ENCODE measurements at places on chromosomes 7 and 10. TPM values are rescaled to one million over a fixed set of nuclear protein-coding genes. Genes with fewer than 3 reads are reported as not detected.

Gene TNRC18
- total RNA-seq, result 39.4 TPM

Gene RINT1
- total RNA-seq, result 14.8 TPM

Gene PRLHR
- total RNA-seq, result not detected

Gene LEP
- not detected for total RNA-seq

Gene CTAGE8
- total RNA-seq, result not detected

Gene SEMA3D
- not detected for total RNA-seq

Gene GPR158
- 0.04 TPM for total RNA-seq

Gene AQP1
- 0.40 TPM for total RNA-seq

Gene NAT16
- 0.29 TPM for total RNA-seq

Gene DOCK4
- 4.0 TPM for total RNA-seq

Gene CASTOR2
- 4.3 TPM for total RNA-seq

Gene ABCA13
- not detected for total RNA-seq

Gene PTPRN2
- total RNA-seq, result 0.77 TPM

Gene MORN4
- 8.7 TPM for total RNA-seq

Gene ITGA8
- 0.02 TPM for total RNA-seq

Gene DCLRE1C
- total RNA-seq, result 7.0 TPM

Gene FBXO24
- 0.07 TPM for total RNA-seq

Gene CASP2
- total RNA-seq, result 18.6 TPM

Gene NKX1-2
- 0.07 TPM for total RNA-seq

Gene PDK4
- 9.4 TPM for total RNA-seq

Gene SVOPL
- not detected for total RNA-seq

Gene KIAA1549
- 6.5 TPM for total RNA-seq

Gene UTF1
- not detected for total RNA-seq

Gene GPR26
- not detected for total RNA-seq

Gene CCDC201
- total RNA-seq, result not detected

Gene LRRC4
- total RNA-seq, result not detected

Gene STAG3
- 0.40 TPM for total RNA-seq

Gene MACC1
- total RNA-seq, result not detected

Gene HECTD2
- total RNA-seq, result 1.8 TPM

Gene ETV1
- total RNA-seq, result 3.2 TPM

Gene SFR1
- 16.1 TPM for total RNA-seq

Gene ZNF239
- 2.3 TPM for total RNA-seq

Gene MRM2
- total RNA-seq, result 52.8 TPM

Gene INMT
- total RNA-seq, result not detected

Gene AHCYL2
- 4.9 TPM for total RNA-seq

Gene CYP3A5
- total RNA-seq, result 1.9 TPM

Gene AKR1C2
- total RNA-seq, result 4,029 TPM

Gene SEMA3E
- total RNA-seq, result 1.8 TPM

Gene SPDYE9
- total RNA-seq, result not detected

Gene EPDR1
- total RNA-seq, result 87.3 TPM

Gene HOXA4
- 1.5 TPM for total RNA-seq
